ENCODE measurements at places on chromosomes 11 and 22. TPM values are rescaled to one million over a fixed set of nuclear protein-coding genes. Genes with fewer than 3 reads are reported as not detected.

GRCh38 chr11:87114093-87114492 lies 76.4 kb downstream of the TMEM135 start:
- DNase-seq: no peak

DNA sequence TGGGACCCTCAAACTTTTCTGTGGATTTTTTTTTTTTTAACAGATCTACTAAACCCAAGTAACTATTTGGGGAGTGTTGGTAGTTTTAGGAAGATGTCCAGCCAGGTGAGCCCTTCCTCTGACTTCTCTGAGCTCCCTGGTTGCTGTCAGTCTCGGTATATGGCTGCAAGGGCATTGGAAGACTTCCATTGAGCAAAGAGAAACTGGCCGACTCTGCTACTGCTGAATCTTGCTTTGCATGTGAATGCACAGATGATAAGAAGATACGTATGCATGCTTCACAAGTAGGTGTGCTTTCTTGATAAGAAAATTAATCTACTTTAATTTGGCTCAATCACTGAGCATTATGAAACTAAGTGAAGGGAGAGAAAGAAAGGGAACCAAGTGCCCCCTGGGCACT lies 51.1 kb downstream of the BARX2 start:
- no peak for DNase-seq

- no peak for DNase-seq
These were observed 546 bp downstream of the DRAP1 start for GRCh38 chr11:65919573-65920371.

DNA sequence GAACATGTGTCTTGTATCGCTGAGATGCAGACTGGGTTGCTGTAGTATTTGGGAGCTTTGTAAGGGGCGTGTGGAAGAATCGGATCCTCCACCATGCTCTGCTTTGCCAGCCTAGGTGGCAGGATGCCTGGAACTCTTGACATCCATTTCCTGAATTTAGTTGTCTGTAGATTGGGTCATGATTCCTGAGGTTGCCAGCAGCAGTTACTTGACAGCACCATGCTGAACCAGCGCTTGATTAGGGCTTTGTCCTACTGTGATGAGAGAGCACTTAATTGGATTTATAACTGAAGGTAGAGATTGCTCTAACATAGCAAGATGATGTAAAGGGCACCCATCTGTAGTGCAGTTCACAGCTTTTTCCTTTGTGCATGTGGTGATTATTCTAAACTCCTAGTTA lies 75.6 kb upstream of the HORMAD2 start:
- DNase-seq: no peak

DNA sequence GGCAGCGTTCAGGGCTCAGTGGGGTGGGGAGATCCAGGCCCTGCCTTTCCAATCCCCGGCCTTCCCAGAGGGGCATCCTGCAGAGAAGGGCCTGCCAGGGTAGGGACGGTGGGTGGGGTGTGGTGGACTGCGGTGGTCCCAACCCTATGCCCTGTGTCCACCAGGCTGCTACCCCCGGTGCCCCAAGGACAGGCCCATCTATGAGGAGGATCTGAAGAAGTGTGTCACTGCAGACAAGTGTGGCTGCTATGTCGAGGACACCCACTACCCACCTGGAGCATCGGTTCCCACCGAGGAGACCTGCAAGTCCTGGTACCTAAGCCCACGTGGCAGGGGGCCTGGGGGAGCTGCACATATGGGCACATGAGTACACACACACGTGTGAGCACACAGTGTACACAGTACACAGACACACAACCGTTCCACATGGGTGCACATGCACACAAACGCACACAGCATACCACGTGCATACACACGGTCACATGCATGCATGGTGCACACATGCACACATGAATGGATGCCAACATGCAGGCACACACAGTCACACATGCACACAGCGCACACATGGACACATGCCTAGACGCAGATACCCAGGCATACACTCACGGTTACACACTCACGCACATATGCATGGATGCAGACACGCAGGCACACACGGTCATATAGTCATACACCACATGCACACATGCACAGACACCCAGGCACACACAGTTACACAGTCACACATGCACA lies 16.1 kb downstream of the MUC2 start:
- peak; percentile 12 for DNase-seq

- no peak for DNase-seq
These were observed 84.2 kb downstream of the CCDC83 start for GRCh38 chr11:85939099-85940015.

DNA sequence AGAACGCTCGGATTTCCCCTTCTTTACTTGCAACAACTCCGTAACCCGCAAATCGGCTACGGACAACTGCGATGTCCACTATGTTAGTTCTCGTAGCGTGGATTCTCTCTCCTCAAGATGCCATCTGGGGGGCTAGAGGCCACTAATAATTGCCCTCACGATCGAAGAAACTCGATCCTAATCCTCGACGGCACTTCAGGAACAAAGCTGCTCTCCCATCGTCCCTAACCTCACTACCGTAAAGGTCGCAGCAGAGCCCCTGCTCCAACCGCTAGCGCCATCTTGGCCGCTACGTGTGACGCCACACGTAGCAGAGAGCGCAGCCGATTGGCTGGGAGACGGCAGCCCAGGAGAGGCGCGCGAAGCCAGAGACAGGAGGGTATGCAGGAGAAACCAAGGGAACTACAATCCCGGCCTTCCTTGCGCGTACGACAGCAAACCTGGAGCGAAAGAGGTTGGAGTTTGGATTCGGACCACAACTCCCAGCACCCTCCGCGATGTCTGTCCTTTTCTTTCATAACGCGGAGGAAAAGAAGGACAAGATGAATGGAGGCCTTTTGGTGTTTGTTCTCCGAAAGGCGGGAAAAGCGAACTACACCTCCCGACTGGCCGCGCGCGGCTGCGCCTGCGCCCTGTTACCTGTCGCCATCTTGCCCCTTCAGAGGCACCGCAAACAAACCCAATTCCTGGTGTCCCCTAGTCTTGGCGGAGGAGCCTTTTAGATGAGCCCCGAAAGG lies at the start of gene EMSY:
Gene EMSY, plus strand, starts transcription at position 635 of the 737 bp plus-strand sequence. CDS start 1,921 bp downstream, outside the sequence.
- peak; percentile 98 for DNase-seq

DNA sequence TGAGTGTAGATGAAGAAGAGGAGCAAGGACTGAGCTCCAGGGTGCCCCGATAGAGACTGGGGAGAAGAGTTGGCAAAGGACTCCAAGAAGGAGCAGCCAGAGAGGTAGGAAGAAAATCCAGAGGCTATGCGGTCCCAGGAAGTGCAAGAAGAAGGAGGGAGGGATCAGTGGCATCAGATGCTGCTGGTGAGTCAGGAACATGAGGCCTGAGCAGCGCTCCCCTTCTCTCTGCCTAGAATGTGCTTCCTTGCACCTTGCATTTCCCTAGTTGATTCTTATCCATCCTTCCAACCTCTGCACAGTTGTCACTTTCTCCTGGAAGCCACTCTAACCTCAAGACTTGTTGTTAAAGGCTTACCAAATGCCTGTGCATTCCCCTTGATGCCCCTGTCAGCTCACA lies 21.3 kb downstream of the KCNC1 start:
- no peak for DNase-seq

DNA sequence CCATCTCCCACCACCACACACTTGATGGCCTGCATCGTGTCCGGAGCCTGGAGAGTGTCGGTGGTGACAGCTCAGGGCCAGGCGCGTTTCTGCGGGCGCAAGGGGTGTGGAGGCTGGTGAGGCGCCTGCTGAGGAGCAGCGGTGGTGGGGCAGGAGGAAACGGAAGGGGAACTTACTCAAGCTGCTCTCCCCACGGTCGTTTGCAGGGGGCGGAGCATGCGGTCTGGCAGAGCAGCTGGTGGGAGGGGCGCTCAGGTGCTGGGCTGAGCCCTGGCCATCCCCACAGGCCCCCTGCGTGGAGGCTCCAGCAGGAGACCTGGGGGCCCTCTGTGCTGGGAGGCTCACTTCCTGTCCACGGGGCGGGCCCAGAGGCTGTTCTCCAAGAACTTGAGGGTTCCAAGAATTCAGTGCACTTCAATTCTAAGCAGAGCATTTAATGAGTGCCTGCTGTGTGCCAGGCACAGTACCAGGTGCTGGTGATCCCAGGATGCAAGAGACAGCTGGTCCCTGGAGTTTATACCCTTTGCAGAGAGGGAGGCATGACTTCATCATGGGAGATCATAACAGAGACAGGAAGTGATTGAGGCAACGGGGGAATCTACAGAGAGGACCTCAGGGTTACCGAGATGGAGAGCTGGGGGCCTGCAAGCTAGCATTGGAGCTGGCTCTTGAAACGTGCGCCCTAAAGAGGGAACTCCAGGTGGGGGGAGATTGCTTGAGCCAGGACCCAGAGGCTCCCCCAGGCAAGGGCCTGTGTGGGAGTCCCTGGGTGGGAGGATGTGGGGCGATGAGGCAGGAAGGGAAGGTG lies at the start of gene RAC2:
Gene RAC2, minus strand, starts transcription at position 156 of the 808 bp plus-strand sequence. Its CDS starts 121 bp downstream, at position 35.
- peak; percentile 72 for DNase-seq

DNA sequence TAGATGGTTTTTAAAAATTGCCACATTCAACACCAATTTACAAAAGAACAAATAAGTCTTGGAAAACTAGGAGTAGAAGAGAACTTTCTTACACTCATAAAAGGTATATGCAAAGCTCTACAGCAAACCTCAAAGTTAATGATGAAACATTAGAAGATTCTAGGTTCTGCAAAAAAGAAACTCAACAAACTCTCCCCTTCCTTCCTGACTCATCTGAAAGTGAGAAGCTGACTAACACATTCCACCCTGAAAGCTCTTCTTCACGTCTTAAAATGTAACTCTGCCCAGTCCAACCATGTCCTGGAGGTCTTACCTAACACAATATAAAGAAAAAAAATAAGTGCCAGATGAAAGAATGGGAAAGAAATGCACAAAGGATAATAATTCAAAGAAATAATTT lies 218.9 kb upstream of the ISX start:
- no peak for DNase-seq

The RAG1 gene
- total RNA-seq: 0.83 TPM

The OR4D5 gene
- not detected for total RNA-seq

The ESAM gene
- 40.3 TPM for total RNA-seq

The SCUBE2 gene
- total RNA-seq: 1.6 TPM

The MAP4K2 gene
- 11.3 TPM for total RNA-seq

The SSTR3 gene
- total RNA-seq: not detected

The NKAPD1 gene
- 8.3 TPM for total RNA-seq

The KRTAP5-2 gene
- total RNA-seq: not detected
